Activated CD4-positive, alpha-beta memory T cell treated with anti-CD3 and anti-CD28 coated beads for 36 hours (primary cell): ENCODE measurements at places on chromosomes 3 and 15. TPM values are rescaled to one million over a fixed set of nuclear protein-coding genes. Genes with fewer than 3 reads are reported as not detected.

DNA sequence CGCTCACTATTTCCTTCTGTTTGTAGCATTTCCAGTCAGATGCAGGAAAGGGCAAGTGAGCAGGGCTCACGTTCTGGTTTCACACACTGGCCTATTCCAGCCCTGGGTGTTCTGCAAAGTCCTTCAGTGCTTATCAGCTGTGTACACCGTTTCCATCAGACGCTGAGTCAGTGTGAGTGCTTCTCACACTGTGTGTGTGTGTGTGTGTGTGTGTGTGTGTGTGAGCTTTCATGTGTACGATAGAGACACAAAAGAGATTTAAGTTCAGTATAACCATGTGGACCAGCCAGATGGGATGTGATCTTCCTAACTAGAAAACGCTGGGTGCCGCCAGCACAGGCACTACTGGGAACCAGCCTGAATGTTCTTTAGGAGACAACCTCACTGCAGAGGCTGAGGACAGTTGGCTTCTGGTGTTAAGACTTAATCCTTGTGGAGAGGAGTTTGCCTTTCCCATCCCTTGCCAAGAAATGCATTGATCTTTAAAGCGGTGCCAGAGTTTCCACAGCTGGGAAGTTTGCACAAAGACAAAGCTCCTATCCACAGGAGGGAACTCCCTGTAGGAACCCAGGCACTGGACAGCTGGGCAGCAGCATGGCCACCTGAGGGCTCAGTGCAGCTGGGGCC is 3.9 kb upstream of the CHSY1 start:
- no peak for DNase-seq
- H3K27me3 ChIP-seq, result peaks cover 2% of the 10 kb centered on the region
- H3K27ac ChIP-seq, result no peak overlapping the region
- H3K4me1 ChIP-seq, result peaks cover 18% of the 10 kb centered on the region

- no peak overlapping the region for H3K27ac ChIP-seq
- H3K4me3 ChIP-seq, result no peak overlapping the region
- DNase-seq, result no peak
- no peaks in the 10 kb centered on the region for H3K27me3 ChIP-seq
- peaks cover 39% of the 10 kb centered on the region for H3K4me1 ChIP-seq
- peaks cover 30% of the 10 kb centered on the region for H3K36me3 ChIP-seq
These were observed 4.4 kb downstream of the FAH start for GRCh38 chr15:80157215-80157614.

DNA sequence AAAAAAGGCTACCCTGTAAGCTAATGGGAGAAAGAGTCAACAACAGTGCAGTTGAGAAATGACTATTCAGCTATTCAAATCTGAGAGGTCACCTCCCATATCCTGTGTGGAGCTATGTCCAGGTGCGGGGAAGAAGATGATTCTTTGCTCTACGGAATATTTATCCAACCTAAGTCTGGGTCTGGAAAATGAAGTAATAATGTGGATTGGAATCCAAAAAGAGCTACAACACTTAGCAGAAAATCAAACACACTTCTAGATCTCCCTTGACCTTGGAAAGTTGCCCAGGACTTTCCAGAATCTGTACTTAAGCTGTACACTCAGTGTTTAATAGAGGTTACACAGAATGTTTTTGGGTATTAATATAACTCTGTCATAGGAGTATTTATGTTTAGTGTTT is 251.9 kb downstream of the NAALADL2 start:
- no peak overlapping the region for H3K27ac ChIP-seq
- H3K27me3 ChIP-seq, result no peaks in the 10 kb centered on the region
- no peak overlapping the region for H3K4me3 ChIP-seq
- H3K36me3 ChIP-seq, result no peaks in the 10 kb centered on the region
- H3K4me1 ChIP-seq, result no peaks in the 10 kb centered on the region
- no peak for DNase-seq

GRCh38 chr3:25568525-25569078 is 96.1 kb downstream of the TOP2B start:
- H3K27ac ChIP-seq, result no peak overlapping the region
- no peak for DNase-seq
- no peaks in the 10 kb centered on the region for H3K27me3 ChIP-seq
- H3K36me3 ChIP-seq, result no peaks in the 10 kb centered on the region
- H3K4me3 ChIP-seq, result no peak overlapping the region
- no peaks in the 10 kb centered on the region for H3K4me1 ChIP-seq

Gene TBC1D5
- 49.2 TPM for total RNA-seq
